ENCODE measurements at places on chromosomes 7 and 10. TPM values are rescaled to one million over a fixed set of nuclear protein-coding genes. Genes with fewer than 3 reads are reported as not detected.

GRCh38 chr7:95110707-95111106, 203.3 kb downstream of the PPP1R9A start:
- DNase-seq: no peak

DNA sequence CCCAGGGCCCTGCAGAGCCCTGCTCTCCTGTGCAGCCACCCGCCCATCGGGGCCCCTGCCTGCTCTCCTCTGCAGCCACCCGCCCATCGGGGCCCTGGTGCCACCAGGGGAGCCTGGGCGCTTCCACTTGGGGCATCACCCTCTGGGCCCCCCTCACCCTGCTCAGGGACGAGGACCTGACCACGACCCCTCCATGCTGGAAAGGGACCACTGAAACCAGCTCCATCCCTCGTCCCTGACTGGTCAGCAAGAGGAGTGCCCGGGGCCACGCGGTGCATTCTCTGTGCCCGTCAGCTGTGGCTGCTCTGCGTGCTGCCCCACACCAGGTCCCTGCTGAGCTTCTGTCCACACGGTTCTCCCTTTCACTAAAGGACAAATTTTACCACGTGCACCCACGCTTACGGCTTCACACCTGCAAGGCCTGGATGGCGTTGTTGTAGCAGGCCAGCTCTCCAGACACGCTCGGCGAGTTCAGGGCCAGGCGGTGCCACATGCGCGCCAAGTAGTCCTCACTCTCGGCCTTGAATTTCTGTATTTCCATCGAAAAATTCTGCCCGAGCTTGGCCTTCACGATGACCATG, 57.6 kb downstream of the CFAP46 start:
- DNase-seq: peak; percentile 73

GRCh38 chr10:101238732-101239105, 9.5 kb upstream of the LBX1 start:
- no peak for DNase-seq

GRCh38 chr7:94676431-94676830, 20.5 kb upstream of the SGCE start:
- DNase-seq: no peak

GRCh38 chr7:155553871-155554270, 7.5 kb upstream of the CNPY1 start:
- DNase-seq: no peak

DNA sequence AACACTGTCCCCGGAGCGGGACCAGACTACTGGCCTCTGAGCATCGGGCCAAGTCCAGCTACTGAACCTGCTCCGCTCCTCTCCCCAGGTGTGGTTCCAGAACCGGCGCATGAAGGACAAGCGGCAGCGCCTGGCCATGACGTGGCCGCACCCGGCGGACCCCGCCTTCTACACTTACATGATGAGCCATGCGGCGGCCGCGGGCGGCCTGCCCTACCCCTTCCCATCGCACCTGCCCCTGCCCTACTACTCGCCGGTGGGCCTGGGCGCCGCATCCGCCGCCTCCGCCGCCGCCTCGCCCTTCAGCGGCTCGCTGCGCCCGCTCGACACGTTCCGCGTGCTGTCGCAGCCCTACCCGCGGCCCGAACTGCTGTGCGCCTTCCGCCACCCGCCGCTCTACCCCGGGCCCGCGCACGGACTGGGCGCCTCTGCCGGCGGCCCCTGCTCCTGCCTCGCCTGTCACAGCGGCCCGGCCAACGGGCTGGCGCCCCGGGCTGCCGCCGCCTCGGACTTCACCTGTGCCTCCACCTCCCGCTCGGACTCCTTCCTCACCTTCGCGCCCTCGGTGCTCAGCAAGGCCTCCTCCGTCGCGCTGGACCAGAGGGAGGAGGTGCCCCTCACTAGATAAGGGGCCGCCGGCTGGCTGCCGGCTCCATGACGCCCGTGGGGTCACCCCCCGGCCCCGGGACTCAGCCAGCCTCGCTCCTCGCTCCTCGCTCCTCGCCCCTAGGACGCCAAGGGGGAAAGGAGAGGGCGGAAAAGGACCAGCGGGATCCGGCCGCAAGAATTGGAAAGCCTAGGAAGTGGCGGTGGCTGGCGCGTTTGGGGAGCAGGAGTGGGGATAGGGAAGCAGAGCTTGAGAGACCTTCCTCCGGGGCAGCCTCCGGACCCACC, 3.4 kb downstream of the EVX1 start:
- no peak for DNase-seq

DNA sequence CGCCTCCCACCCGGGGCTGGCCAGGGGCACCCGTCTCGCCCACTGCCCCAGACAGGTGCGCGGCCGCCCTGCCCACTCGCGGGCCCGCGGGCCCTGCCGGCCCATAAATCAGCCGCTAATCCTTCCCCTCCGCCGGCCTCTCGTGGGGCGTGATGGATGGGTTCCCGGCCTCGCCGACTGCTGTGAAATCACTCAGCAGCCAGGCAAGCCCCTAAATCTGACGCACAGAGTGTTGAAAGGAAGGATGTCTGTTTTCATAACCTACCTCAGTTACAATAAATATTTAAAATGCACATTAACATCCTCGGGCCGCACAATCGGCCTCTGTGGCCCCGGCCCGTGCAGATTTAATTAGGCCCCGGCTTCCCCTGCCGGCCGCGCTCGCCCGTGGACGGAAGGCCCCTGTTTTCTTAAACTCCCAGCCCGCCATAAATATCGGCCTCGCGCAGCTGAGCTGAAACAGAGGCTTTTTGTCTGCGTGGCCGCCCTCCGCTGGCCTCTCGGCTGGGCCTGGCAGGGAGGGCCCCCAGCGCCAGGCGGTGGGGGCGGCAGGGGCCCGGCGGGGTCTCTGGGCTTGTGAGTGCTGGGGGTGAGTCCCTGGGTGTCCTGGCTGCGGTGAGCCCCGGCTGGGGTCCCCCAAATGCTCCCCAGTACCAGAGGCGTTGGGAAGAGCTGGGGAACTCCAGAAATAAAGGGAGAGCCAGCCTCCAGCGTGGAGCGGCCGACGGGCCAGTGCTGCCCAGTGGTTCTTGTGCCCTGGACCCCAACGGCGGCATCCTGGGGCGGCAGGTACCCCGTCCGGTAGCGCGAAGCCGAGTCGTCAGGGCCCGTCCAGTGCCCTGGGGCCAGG, 90.7 kb downstream of the UNCX start:
- DNase-seq: peak; percentile 41

DNA sequence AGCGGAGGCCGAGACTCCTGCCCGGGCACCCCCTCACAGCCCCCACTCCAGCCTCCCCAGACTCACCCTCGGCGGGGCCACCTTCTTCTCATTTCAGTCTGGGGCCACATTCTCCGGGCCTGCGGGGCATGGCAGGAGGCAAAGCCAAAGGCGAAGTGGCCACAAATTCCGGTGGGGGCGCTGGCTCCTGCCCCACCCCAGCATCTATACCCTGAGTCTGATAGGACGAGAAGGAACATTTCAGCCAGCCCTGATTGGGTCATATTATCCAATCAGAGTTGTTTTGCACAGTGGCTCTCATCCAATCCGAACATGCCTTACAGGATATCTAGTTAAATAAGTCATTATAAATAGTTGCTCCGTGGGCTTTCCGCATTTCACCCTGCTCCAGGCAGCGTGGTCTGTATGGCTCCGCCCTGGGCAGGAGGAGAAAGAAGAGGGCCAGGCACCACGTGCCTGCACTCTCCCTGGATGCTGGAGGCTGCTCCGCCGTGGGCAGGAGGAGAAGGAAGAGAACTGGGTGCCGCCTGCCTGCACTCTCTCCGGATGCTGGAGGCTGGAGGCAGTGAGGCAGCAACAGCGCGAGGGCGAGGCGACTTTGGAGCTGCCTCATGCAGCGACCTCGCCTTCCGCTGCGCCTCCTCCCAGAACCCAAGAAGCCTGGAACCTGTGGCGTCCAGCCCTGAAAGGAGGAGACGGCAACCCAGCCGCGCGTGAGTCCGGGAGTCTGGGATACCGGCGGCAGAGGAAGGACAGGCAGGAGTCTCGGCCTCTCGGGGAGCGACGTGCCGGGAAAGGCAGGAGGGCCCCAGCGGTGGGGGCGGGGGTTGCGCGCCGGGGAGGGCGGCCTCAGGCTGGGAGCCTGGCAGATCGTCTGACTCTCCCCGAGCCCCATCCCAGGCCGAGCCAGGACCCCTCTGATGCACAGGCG, 162.9 kb downstream of the ZNF33B start:
- DNase-seq: peak; percentile 77

GRCh38 chr7:45642044-45642443, 67.9 kb downstream of the ADCY1 start:
- DNase-seq: no peak

- no peak for DNase-seq
Observed at GRCh38 chr7:74718336-74718735, 55.5 kb upstream of the NCF1 start.

GRCh38 chr7:22487978-22488642, 11.9 kb downstream of the STEAP1B start:
- DNase-seq: no peak

DNA sequence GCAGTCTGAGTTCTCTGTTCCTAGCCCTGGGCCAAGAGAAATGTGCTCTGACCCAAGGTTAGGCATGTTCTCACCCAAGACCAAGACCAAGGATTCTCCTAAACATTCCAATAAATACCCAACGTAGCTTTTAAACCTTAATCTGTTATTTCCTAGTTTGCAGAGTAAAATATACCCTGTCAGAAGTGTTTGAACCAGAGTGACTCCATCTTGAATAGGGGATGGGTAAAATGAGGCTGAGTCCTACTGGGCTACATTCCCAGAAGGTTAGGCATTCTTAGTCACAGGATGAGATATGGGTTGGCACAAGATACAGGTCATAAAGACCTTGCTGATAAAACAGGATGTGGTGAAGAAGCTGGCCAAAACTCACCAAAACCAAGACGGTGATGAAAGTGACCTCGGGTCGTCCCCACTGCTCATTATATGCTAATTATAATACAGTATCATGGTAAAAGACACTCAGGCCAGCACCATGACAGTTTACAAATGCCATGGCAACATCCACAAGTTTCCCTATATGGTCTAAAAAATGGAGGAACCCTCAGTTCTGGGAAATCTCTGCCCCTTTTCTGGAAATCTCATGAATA, 27.7 kb downstream of the PLXNA4 start:
- no peak for DNase-seq

DNA sequence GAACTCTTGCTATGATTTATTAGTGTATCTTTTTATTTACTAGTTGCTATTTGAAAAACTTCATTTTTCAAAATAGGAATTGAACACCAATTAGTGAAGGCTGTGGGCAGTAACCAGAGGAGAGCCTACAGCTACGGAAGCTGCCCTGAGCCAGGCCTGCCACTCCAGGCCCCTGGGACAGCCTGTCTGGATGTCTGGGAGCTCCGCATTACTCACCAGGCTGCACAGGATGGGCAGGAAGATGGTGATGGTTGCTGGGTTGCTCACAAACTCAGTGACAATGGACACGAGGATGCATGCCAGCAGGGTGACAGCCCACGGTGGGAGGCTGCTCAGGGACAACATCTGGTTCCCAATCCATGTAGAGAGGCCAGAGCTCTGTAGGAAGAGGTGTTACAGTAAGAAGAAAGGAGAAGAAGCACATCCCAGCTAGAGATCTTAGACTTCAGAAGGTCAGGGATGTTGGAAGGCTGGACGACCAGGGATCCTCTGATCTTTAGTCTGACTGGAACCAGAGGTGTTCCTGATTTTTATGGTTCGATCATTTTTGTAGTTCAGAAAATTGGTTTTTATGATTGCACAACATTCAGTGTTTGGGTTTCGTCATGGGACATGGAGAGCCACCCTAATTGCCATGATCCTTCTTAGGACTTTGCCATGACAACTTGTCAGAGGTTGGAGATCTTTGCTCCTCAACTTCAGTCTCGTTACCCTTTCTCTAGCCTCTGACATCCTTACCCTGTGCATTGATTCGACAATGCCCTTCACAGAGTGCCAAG, 23.2 kb downstream of the STMP1 start:
- no peak for DNase-seq

DNA sequence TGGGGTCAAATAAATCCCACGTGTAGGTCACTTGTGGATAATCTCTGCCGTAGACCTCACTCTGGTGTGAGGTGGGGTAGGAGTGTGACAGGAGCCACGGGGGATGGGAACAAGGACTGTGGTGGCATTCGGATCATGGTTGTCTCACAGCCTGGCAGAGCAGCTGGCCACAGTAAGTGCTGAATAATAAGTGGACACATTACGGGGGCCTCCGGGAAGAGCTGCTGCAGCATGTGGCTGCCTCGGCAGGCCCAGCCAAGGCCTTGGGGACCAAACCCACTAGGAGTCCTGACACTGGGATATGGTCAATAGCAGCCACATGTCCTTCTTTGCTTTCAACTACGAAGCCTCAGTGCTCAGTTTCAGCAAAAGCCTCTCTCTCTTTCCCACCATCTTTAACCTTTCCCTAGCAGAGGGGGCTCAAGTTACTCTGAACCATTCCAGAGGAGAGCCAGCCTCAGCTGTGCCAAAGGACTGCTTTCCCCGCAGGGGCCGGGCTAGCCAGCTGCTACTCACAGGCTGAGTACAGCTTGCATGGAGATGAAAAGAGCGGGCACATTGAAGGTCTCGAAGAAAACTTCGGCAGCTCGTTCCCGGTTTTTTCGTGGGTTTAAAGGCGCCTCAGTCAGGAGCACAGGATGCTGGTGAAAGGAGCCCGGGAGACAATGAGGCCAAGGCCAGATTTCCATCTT, 17.3 kb downstream of the ACTR1A start:
- DNase-seq: peak; percentile 58

DNA sequence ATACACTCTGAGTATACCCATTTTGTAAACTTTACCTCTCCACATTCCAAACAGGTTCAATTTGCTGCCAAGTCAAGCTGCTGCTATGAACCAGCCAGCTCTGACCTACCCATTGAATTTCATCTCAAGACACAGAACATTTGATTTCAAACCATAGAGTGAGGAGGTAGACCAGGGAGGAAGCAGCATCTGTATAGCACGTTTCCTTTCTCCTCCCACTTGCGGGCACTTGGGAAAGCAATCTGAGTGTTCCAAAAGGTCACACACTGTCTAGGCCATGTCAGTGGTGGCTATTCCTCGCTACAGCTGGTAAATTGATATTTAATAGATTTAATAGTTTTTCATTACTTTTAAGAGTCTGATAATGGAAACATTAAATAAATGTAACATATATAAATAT, 147.8 kb upstream of the EEPD1 start:
- DNase-seq: no peak

GRCh38 chr10:63920926-63921325, 399.7 kb downstream of the REEP3 start:
- DNase-seq: no peak

- DNase-seq: no peak
Observed at GRCh38 chr7:151311294-151311864, 30.2 kb upstream of the NUB1 start.

GRCh38 chr10:22111705-22112104, 106.1 kb downstream of the EBLN1 start:
- no peak for DNase-seq

GRCh38 chr7:85620936-85621685, 434.3 kb upstream of the SEMA3D start:
- no peak for DNase-seq

DNA sequence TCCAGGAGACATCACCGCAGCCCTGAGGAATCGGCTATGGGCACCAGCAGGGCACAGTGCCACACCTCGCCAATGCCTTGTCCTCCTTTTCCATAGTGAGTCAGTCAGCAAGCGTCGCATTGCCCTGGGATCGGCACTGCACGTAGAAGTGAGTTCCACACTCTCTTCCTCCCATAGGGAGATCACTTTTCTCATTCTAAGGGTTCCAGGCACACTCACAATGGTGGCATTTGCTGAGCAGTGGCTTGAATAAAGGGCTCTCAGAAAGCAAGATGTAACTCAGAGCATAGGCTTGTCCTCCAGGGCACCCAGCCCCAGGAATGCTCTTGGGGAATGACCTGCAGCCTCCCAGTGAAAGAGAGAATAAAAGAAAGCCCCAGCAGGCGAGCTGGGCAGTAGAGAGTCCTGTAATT, 1.1 kb upstream of the VIM start:
- peak; percentile 79 for DNase-seq

The KCNIP2 gene
- total RNA-seq: 6.5 TPM

The PON3 gene
- total RNA-seq: 2.0 TPM

The NRBF2 gene
- 44.1 TPM for total RNA-seq

The SLC29A4 gene
- 1.8 TPM for total RNA-seq

The OGA gene
- 174 TPM for total RNA-seq

The TRPV6 gene
- not detected for total RNA-seq
